ENCODE measurements at places on chromosomes 4 and X.

DNA sequence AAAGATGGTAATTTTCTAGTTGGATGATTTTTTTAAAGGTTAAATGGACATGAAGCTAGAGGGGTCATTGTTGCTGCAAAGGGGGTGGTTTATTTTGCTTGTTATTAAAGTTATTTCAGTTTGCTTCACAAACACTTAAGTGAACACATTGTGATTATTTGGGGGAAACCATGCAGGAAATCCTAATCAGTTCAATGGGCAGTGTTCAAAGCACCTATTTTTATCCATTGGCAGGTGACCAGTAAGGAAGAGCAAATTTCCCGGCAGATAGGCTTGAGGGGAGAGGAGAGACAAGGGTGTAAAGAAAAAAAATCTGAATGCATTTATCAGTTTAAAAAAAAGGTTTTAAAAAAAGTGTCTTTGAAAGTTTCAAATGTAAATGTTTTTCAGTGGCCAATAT lies 17.6 kb downstream of the GPR174 start:
- no peak for DNase-seq

DNA sequence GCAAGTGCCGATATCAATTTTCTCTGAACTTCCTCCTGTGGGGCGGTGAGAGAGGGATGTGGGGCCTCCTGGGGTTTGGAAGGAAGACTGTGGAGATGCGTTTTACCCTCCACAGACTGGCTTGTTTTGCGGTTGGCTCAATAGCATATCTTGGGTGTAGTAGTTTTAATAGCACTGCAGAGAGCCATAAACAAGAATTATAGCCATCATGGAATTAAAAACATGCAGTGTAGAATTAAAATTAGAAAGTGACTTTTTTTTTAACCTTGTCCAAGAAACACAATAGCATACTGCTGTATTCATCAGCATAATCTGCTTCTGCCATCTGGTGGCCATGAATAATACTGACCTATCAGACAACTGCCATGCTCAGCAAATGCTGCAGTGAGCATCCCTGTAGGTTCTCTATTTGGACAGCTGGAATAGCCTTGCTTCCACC lies 47.3 kb upstream of the SCML1 start:
- DNase-seq, result peak; percentile 20

GRCh38 chr4:167614866-167615265 lies 380.6 kb upstream of the SPOCK3 start:
- DNase-seq, result no peak

DNA sequence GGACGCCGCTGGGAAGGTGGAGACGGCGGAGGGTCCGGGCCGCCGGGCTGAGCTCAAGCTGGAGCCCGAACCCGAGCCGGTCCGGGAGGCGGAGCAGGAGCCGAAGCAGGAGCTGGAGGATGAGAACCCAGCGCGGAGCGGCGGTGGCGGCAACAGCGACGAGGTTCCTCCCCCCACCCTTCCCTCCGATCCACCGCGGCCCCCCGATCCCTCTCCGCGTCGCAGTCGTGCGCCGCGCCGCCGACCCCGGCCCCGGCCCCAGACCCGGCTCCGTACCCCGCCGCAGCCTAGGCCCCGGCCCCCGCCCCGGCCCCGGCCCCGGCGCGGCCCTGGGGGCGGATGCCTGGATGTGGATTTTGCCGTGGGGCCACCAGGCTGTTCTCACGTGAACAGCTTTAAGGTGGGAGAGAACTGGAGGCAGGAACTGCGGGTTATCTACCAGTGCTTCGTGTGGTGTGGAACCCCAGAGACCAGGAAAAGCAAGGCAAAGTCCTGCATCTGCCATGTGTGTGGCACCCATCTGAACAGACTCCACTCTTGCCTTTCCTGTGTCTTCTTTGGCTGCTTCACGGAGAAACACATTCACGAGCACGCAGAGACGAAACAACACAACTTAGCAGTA lies 483 bp downstream of the USP27X start:
- DNase-seq, result no peak

DNA sequence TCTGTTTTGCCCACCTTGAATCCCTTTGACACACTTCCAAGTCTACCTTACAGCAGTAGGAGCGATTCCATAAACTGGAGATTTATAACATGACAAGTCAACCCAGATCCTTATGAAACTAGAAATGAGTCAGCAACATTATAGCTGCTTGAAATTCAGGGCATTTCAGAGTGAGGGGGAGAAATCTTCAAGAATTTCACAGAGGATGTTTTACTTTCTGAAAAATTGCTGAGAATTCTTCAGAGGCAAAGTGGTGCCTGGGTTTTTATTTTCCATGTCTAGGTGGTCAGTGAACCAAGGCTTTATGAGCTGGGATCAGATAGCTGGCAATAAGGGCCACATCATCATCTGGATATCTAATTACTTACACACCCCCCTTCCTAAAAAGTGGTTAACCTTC lies 119.8 kb downstream of the PPARGC1A start:
- no peak for DNase-seq

- peak; percentile 27 for DNase-seq
Measured at GRCh38 chrX:21373637-21374162, 518 bp upstream of the CNKSR2 start.

DNA sequence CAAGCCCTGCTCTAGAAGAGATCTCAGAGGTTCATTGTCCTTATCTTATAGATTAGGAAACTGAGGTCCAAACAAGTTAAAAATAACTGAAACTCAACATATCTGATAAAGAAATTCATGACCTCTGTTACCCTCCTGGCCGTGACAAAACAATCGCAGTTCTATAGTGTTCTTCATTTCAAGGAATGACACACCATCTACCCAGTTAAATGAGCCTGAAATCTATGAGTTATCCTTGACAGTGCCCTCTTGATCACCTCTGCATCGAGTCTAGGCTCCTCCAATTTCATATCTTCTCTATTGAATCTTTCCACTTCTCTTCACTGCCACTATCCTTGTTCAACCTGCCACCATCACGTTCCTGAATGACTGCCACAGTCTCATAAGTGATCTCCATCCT lies 325.3 kb upstream of the TEX13C start:
- DNase-seq, result no peak

GRCh38 chrX:77444545-77444944 lies 2.6 kb upstream of the FGF16 start:
- DNase-seq, result no peak

DNA sequence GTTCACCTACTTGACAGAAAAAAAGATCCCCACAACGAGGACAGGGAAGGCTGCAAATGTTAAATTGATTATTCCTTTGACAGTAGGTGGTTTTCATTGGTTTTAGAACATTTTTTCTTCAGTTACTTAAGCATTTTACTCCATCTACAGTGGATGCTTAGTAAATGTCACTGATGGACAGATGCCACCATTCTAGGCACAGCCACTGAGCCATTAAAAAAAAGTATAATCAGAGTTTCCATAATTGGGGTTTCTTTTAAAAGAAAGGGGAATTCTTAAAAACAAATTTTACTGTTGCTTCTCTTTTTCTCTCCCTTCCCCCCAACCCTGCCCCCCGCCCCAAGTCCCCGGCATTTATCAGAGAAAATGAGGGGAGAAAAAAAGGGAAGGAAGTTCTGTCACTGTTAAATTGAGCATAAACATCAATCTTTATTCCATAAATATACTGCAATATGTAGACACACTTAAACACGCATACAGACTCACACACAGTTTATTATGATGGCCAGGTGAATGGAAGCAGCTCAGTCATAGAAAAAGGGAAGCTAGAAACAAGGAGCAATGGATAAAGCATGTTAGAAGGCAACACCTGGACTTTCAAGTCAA lies 79.7 kb upstream of the PRPS2 start:
- no peak for DNase-seq

GRCh38 chr4:142124874-142125273 lies 488.5 kb downstream of the IL15 start:
- no peak for DNase-seq

DNA sequence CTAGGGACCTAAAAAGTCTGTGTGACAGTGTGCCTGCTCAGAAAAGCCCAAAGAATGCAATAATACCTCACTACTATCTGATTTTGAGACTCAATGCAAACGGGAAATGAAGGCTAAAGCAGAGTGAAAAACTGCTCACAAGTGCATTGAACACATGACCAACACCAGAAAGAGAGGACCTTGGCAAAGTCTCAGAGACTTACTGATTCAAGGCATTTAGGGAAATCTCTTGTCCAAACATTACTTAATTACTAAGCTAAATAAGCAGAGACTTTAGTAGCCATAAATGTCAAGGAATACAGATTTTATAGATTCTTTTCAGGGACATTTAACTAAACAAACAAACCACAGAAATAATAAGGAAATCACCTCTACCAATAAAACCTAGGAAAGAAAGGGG lies 916.0 kb downstream of the FSTL5 start:
- no peak for DNase-seq

GRCh38 chrX:20026278-20026677 lies 35.4 kb upstream of the BCLAF3 start:
- no peak for DNase-seq

GRCh38 chrX:107691024-107691448 lies 62.7 kb downstream of the PRPS1 start:
- DNase-seq, result no peak

- DNase-seq, result peak; percentile 67
Measured at GRCh38 chr4:173334891-173335752, 964 bp upstream of the HMGB2 start.

DNA sequence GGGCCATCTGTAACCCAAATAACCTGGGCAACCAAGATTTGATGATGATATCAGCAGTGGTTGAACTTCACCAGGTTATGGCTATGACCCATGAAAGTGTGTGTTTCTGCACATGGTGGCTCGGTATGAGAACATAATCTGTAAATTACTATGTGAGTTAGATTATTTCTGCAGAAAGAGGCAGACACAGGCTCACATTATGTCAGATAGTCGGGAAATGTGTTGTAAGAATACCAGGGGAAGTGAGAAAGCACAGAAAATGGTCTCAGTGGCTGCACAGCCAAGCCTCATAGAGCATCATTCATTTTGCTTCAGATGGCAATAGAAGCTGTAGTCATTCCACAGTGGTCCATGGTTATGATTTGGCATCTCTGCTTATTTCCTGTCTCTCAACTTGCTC lies 63.0 kb upstream of the RBPJ start:
- no peak for DNase-seq

DNA sequence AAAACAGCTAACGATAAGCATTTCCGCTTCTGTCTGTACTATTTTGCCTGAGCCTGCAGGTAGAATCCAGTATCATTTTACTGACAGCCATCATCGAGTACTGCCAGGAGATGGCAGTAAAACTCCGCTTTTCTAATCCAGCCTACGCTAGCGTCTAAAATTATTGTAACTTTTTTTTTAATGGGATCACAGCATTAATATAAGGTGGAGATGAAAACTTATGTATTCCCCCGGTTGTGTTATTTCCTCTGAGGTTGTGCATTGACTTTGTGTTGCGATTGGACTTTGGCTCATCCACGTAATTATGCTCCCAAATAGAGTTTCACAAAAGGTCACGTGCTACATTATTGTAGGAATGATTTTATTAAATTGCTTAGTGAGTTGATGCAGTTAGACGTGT lies 248.1 kb downstream of the C4orf33 start:
- no peak for DNase-seq

- no peak for DNase-seq
Measured at GRCh38 chr4:145316897-145317574, 136.6 kb upstream of the OTUD4 start.

GRCh38 chr4:183873409-183874185 lies 31.5 kb upstream of the STOX2 start:
- DNase-seq, result no peak

DNA sequence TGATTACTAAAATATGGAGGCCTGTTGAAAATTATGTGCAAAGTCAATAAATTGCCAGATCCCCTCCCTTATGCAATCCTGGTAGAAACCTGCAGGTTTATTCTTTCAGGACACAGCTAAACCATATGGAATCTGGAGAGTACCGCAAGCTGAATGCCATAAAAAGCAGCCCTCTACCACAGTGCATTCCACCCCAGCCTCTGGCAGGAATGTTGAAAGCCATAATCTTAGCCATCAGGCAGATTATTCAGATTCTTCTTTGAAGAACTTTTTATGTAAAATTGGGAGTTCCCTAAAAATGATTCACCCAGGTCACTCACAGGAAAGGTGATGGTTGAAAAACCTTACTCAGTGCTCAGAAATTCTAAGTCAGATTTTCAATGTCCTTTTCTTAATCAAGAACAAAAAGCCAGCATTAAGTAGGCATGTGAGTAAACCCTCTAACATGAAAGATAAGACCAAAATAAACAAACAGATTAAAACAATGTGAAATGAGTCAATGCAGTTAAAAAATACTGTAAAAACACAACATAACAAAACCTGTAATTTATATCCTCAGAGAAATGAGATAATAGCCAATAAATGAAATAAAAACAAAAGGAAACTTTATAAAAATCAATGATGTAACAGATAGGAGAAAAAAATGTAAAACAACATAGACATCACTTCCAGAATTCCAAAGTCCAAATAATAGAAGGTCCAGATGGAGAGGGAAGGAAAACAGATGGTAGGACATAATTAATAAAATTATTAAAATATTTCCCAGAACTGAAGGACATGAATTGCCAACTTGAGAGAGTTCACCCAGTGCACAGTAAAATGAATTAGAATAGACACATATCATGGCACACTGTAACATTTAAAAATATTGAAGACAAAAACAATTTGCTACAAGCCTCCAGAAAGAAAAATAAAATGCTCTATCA lies 226.9 kb downstream of the FSTL5 start:
- DNase-seq, result no peak

GRCh38 chr4:17968721-17969120 lies 52.8 kb downstream of the LCORL start:
- DNase-seq, result no peak

DNA sequence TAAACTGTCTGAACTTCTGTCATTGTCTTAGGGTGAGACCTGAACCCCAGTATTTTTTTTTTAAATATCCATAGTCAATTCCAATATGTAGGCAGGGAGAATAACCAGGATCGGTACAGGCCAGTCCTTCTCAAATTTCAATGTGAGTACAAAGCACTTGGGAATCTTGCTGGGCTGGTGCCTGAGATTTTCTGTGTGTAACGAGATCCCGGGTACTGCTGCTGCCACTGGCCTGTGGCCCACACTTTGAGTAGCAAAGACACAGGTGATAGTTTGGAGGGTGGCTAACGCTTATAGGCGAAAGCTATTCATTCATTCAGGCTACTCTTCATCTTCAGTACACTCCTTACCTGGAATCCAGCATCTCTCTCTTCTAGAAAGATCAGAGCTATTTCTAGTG lies 923.6 kb upstream of the TENM3 start:
- DNase-seq, result no peak

All from activated CD4-positive, alpha-beta T cell treated with anti-CD3 and anti-CD28 coated beads, Interleukin-2, amount 50 U/mL, for 48 hours (primary cell).